Vein endothelial cell (primary cell): ENCODE measurements at places on chromosomes 3 and 15. TPM values are rescaled to one million over a fixed set of nuclear protein-coding genes. Genes with fewer than 3 reads are reported as not detected.

The VPS8 gene
- total RNA-seq, result 50.6 and 60.7 TPM in 2 replicates

The SENP5 gene
- total RNA-seq, result 42.5 and 54.0 TPM in 2 replicates

The BOC gene
- under 0.01 TPM in 1 of 2 replicates, not detected in the other for total RNA-seq

The HDDC3 gene
- 11.8 and 12.0 TPM in 2 replicates for total RNA-seq

The FGF7 gene
- 0.19 and 0.98 TPM in 2 replicates for total RNA-seq

The WNT7A gene
- total RNA-seq, result not detected in 2 replicates

The TLNRD1 gene
- total RNA-seq, result 29.9 and 33.3 TPM in 2 replicates

The ARNT2 gene
- under 0.01 and 0.76 TPM in 2 replicates for total RNA-seq

The ZNF639 gene
- 46.1 and 51.9 TPM in 2 replicates for total RNA-seq

The RTP4 gene
- 0.86 and 2.0 TPM in 2 replicates for total RNA-seq

The CCR3 gene
- total RNA-seq, result not detected in 2 replicates

The CTXN2 gene
- total RNA-seq, result not detected in 2 replicates
